CD4-positive, alpha-beta T cell treated with Interleukin-15 for 1 hour (primary cell): ENCODE measurements at places on chromosomes 4 and X.

DNA sequence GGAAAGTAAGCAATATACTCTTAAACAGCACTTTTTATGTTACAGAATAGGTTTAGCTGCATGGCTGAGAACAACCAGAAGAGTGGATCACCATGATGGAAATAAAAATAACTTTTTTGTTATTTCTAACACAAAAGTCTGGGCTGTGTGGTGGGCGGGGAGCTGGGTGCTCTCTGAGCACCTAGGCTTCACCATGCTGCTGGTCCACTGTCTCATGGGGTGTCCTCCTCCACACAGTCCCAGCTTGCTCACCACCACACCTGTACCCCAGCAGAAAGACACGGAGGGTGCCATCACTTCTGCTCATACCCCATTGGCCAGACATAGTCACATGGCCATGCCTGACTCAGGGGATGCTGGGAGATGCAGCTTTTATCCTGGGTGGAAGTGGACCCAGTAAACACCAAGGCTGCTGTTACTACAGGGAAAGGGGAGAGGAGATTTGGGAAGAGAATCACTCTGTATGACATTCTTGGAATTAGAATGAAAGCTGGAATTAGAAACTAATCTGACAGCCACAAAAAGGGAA lies 45.0 kb downstream of the CPZ start:
- DNase-seq = peak; percentile 9

DNA sequence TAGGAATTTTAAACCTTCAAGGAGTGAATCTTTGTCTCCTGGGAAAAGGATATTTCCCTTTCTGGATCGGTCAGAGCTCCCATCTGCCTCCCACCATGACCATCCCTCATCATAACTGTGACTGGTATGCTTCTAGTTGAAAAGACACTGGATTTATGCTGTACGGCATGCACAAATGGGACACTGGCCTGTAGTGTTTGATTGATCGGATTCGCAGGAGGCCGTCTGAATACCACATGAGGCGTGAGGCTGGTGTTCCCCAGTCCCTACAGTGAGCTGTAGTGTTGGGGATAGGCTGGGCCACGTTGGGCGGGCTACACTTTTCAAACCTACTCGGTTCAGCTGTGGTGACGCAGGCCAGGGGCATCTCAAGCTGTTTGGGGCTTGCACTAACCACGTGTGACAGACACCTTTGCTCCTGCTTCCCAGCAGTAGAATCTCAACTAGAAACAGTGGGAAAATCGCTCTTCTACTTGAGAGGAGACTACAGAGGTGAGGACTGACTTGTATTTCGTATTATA lies 101.8 kb downstream of the MID1IP1 start:
- DNase-seq = no peak

- DNase-seq = no peak
These were observed 11.1 kb downstream of the FABP2 start for GRCh38 chr4:119310826-119311225.

DNA sequence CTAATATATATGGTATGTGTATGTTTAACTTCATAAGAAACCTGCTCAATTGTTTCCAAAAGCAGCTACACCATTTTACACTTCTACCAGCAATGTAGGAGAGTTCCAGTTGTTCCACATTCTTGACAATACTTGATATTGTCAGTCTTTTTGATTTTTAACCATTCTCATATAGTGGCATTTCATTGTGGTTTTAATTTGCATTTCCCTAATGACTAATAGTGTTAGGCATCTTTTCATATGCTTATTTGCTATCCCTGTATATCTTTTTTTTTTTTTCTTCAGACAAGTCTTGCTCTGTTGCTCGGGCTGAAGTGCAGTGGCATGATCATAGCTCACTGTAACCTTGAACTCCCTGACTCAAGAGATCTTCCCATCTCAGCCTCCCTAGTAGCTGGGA lies 58.2 kb upstream of the TRIM2 start:
- no peak for DNase-seq

DNA sequence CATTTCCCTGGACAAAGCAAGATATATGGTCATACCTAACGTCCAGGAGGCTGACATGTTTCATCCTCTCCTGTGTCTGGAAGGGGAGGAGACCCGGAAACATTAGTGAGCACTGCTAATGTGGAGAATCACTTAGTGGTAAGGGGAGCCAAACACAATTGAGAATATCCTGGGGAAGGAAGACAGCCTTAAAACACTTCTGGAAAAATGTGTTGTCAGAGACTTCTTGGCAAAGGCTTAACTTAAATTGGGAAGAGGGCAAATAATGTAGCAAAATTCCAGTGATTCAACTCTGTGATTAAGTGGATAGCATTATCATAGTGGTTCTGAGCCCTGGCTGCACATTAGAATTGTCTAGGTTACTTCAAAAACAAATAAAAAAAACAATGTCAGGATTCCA lies 39.5 kb downstream of the SPARCL1 start:
- DNase-seq = no peak

DNA sequence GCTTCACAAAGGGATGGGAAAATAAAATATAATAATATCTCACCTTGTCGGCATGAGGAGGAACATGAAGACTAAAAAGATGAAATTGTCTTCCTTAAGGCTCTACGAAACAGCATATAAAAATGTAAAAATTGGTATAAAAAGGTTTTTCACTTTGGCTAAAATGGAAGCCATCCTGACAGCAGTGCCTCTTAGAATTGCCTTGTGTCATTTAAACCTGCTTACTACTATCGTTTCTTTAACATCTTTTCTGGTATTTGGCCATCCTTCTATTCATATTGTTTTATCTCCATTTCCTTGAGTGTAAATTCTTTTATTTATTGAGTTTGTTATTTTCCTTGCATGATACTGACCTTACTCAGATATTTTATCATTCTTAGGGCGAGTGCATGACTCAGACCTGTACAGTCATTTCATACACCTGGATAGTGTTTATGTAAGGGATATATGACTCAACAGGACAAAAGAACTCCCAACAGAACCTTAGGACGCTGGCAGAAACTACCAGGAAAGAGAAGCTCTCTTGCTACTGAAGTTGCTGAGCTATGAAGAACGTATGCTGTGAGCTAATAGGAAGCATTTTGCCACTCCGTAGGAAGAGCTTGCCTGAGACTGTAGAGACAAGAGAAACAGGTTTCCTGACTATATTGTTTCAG lies 5.8 kb upstream of the CDKN2AIP start:
- no peak for DNase-seq

DNA sequence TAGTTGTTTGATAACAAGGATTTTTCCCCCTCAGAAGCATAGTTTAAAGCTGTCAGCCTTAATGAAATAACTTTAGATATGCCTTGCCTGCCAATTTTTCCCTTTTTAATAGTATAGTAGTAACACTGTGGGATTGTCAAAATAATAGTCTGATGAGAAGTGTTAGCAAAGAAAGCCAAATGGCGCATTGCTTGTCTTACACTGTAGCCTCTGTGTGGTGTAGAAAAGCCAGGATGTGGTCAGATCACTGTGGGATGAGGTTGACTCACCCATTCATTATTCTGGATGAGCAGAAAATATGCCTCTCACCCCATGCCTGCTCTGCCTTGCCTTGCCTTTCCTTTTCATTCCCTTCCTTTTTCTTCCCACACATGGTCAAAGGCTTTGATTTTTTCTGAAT lies 257.8 kb upstream of the NRK start:
- no peak for DNase-seq

DNA sequence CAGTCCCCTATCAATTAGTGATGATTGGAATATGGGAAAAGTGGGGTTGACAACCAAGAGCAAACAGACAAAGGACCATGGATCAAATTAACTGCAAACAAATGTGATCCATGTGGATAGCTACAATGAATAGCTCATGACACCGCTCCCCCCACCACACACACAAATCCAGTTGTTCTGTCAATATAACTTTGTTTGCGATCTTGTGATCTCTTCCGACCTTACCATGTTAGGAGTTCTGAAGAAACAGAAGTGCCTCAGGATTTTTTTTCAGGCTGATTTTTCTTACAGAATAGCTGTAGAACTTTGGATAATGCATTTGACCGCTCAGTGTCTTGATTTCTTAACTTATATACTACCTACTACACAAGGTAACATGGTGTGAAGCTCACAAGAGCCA lies 116.6 kb downstream of the SH2D1A start:
- DNase-seq = no peak

- no peak for DNase-seq
These were observed 61.1 kb downstream of the CPEB2 start for GRCh38 chr4:15063341-15063740.

- no peak for DNase-seq
These were observed 21.2 kb downstream of the ZIC3 start for GRCh38 chrX:137587151-137587550.

GRCh38 chr4:123340381-123340701 lies 56.3 kb upstream of the SPRY1 start:
- peak; percentile 16 for DNase-seq

DNA sequence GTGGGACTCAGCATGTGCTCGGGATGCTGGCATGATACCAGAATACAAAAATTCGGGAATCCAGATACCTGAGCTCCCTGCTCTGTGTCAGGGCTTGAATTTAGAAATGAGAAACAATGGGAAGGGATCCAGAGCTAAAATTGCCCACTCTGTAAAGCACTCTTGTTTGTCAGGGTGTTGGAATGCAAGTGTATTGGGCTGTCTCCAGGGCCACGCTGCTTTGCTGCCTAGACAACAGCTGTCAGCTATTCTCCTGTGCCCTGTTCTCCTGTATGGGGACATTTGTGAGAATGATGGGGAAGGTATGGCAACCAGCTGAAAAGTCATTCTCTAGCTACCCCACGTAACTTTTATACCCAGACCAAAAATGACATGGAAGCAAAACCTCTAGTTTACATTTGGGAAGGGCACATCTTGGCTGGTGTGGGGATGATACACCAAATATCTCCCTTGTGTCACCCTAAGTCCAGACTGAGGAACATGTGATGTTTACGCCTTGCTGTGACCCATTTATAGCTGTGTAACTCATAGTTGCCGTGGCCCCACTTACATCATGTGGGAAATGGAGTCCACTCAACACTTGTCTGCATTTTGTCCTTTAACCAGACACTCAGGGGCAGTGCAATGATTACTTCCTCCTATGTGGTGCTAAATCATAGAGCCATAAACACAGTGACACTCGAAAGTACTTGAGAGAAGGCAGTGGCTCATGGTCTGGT lies 46.6 kb downstream of the SMPX start:
- DNase-seq = no peak

- DNase-seq = no peak
These were observed 50.2 kb downstream of the MGST2 start for GRCh38 chr4:139715746-139716391.

DNA sequence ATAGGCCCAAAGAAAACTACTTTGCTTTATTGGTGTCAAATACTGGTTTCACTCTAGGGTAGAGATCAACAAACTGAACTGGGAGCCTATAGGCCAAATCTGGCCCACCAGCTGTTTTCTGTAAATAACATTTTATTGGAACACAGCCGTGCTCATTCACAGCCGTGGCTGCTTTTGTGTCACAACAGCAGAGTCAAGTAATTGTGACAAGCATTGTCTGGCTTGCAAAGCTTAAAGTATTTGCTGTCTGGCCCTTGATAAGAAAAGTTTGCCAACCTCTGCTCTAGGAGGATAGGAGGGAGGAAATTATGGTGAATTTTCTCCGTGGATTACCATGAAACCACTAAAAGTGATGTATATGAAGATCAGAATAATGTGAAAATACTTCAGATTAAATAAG lies 53.4 kb downstream of the GPAT3 start:
- no peak for DNase-seq

DNA sequence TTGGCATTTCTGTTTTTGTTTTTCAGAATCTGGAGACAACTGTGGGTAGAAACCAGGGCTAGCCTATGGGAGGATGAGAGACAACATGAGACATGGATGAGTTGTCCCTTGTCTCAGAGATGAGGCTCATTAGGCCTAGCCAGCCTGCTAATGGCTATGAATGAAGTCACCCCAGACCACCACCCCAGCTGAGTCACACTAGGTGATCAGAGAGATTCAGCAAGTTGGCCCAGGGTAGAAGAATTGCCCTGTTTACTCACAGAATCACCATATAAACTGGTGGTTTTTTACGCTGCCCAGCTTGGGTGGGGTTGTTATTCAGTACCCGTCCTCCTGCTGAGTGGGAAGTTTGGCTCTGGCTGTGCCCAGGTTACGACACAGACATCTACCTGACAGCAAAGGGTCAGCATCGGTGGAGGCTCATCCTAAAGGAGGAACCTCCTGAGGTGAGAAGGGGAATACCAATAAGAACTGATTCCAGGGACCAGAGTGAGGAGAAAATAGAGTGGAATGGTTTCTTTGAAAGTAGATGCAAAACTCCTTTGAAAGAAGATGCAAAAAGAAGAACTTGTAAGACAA lies 17.2 kb upstream of the ARSJ start:
- no peak for DNase-seq

GRCh38 chr4:147975933-147976928 lies 244.3 kb downstream of the ARHGAP10 start:
- no peak for DNase-seq

GRCh38 chr4:95426455-95426854 lies 122.3 kb downstream of the UNC5C start:
- DNase-seq = no peak
